ENCODE measurements at places on chromosomes 6 and 20.

DNA sequence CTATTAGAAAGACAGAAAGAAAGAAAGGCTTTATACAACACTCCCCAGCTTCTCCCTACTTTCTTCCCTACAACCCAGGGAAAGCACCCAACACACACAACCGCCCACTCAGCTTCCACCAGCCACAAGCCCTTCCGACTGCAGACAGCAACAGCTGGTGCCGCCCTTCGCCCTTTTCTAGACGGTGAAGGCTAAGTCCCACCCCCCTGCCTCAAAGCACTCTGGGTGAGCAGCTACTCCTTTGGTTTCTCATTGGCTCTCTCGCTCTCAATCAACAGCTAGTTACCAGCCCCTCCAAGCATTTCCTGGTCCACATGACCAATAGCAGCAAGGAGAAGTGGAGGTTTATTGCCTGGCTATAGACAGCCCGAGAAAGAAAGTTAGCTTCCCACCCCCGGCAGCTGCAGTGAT is 230.1 kb upstream of the MOCS1 start:
- DNase-seq: no peak

DNA sequence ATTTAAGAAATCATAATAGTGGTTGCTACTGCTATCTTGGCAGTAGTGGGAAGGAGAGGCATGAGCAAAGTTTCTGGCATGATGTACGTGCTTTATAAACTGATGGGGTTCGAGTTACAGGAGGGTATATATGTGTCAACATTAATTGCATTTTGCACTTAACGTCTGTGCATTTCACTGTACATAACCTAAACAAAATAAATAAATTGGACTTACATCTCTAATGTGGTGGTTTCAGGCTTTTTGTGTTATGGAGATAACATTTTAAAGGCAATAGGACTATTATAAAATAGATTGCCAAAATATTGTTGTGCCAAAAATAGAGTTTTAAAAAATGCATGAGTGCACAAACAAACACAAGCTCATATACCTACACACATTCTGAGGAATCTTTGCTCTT is 1001.1 kb upstream of the GJE1 start:
- no peak for DNase-seq

- peak; percentile 84 for DNase-seq
Observed at GRCh38 chr6:134519465-134519864, 201.6 kb upstream of the SGK1 start.

DNA sequence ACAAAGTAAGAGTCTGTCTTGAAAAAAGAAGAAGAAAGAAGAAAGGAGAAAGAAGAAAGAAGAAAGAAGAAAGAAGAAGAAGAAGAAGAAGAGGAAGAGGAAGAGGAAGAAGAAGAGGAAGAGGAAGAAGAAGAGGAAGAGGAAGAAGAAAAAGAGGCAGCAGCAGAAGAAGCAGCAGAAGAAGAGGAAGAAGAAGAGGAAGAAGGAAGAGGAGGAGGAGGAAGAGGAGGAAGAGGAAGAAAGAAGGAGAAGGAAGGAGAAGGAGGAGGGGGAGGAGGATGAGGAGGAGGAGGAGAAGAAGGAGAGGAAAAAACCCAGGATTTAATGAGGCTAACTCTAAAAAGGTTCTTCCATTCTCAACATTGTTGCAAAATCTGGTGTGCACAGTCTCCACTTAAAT is 95.4 kb upstream of the PDE10A start:
- DNase-seq: no peak

- no peak for DNase-seq
Observed at GRCh38 chr6:48611332-48611731, 500.3 kb upstream of the PTCHD4 start.

- DNase-seq: peak; percentile 7
Observed at GRCh38 chr6:161038229-161039031, 46.9 kb downstream of the MAP3K4 start.

- DNase-seq: no peak
Observed at GRCh38 chr6:78476561-78476960, 390.8 kb upstream of the IRAK1BP1 start.

GRCh38 chr6:23650676-23651075 is 475.3 kb upstream of the NRSN1 start:
- no peak for DNase-seq

GRCh38 chr20:57457243-57458095 is 66.3 kb downstream of the RBM38 start:
- DNase-seq: no peak

- DNase-seq: no peak
Observed at GRCh38 chr6:28943223-28943556, 19.4 kb upstream of the TRIM27 start.

- DNase-seq: no peak
Observed at GRCh38 chr6:158894193-158894592, 75.0 kb upstream of the EZR start.

GRCh38 chr6:134984821-134985220 is 34.9 kb upstream of the ALDH8A1 start:
- DNase-seq: no peak

DNA sequence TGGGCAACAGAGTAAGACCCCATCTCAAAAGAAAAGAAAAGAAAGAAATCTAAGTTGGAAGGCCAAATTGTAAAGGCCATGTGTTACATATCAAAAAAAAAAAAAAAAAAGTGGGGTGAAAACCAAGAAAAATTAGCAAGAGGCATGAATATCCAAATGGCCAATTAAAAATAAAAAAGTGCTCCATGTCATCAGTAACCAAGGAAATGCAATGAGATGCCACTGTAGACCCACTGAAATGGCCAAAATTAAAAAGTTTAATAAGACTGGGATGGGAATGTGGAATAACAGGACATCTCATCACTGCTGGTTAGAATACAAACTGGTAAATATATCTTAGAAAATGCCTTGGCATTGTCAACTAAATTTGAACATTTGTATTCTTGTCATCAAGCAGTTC is 30.1 kb upstream of the BCLAF1 start:
- no peak for DNase-seq

DNA sequence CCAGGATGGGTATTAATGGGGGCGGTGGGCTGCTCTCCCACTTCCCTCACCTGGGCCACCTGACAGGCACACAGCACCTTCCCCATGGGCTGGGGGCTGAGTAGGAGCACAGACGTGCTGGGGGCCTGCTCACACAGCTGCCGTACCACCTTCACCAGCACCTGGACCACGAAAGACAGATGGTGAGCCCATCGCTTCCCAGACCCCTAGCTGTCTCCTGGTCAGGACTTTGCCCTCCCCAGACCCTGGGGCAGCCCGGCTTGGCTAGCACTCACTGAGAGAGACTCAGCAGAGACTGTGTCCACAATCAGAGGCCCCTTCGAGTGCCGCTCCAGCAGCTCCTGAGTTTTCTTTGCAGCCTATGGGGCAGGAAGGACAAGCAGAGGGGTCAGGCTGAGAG is 12.0 kb downstream of the AARS2 start:
- DNase-seq: no peak

Data from inflammatory macrophage treated with lipopolysaccharide for 4 hours (primary cell).